Activated CD8-positive, alpha-beta memory T cell treated with anti-CD3 and anti-CD28 coated beads, Interleukin-2, amount 50 U/mL, for 48 hours (primary cell): ENCODE measurements at places on chromosomes 13 and 19.

DNA sequence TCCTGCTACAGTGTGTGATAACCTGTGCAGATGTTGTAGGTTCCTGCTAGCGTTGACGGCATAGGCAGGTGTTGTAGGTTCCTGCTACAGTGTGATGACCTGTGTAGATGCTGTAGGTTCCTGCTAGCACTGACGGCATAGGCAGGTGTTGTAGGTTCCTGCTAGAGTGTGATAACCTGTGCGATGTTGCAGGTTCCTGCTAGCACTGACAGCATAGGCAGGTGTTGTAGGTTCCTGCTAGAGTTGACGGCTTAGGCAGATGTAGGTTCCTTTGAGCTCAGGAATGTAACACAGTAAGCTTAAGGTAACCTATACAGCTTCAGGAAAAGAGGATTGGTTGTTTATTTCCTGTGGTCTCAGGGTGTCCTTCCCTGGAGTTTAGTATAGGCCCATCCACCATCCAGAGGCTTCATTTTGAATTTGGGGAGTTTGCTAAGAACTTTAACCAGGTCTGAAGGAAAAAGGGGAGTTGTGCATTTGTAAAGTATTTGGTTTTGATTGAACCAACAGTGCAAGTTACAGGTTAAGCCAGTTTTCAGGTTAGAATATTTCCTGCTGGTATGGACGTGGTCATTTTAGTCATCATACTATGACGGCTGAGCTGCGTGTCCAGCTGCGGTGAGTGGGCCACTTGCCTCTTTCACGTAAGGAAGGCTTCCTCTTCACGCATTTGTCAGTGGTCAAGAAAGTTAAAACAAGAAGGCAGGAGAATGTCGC, 53.8 kb downstream of the ATP11A start:
- no peak for DNase-seq

DNA sequence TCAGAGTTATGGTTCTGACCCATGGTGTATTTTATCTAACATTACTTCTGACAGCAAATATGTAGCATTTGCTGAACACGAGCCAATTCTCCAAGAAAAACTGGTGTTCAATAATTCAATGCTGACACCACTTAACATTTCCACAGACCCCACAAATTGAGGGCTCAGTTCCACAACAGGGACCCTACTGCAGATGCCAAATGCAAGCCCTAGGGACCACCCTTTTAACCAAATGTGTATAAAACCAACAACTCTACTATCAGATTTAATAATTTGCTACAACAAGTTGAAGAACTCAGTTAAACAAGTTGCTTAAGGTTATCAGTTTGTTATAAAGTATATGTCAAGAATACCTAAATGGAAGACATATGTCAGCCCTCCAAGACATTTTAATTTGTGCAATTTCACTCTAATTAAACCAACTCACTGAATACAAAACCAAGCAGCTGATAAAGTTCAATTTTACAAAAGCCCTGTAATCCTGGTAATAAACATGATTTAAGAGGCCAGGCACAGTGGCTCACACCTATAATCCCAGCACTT, 6.7 kb downstream of the ZNF44 start:
- DNase-seq: no peak

DNA sequence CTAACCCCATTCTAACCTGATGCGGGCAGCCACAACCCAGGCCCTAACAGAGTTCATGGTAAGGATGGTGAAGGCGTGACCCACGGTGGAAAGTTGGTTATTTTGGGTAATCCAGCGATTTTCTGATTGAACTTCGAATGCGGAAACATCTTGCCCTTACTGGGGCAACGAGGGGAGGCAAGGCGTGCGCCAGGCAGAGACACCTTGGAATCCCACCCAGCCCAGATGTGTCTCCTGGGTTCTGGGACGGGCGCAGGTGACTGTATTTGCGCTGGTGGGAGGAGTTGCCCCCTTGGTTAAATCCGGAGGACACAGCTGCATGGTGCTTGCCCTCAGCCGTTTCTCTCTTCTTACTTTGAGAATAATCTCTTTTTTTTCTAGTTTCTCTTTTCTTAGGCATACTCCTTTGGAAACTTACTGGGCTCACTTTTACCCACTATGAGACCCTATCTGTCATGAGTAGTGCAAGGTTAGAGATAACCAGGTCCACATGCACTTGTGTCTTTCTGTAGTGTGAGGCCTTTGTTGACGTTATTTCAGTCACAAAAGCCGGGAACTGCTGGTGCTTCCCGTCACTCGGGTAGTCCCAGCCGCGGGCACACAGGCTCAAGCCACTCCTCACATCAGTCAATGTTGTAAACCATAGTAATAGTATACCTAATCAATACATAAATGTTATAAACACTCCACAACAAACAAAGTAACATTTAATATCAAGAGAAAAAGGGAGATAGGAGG, 81.5 kb downstream of the ATP11A start:
- DNase-seq: no peak

GRCh38 chr13:94419304-94419924, 60.1 kb downstream of the DCT start:
- DNase-seq: no peak

- DNase-seq: no peak
Observed at GRCh38 chr19:57053401-57053800, 66.4 kb upstream of the USP29 start.
